ENCODE measurements at places on chromosomes 3 and 15.

DNA sequence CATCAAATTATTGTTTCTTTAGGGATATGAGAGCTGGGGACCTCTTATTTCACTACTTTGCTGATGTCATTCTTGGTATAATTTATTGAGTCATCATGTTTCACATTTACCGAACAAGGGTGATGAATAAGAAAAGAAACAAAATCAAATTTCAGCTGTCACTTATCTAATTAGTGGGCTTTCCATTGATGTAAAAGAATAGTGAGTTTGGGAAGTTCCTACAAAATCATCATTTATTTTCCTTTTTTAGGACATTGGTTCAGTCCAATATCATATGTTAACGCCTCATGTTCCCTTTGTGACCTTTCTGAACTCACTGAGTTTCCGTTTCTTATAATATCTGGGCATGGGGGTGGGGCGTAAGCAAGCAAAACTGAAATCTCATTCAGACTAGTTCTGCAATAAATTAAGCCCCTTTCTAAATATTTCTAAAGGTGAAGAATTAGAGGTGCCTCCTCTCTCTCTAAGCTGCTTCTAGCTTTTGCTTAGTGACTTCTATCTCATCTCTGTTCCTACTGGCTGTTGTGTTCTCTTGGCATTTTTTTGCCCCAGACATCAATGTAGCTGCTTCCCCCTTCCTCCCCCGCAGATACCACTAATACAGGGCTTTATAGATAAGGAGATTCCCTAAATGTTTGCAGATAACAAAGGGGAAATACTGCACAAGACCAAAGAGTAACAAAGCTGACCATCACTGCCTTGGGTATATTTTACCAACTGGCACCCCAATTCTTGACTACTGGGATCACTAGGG is 238.0 kb upstream of the CTNNB1 start:
- DNase-seq, result no peak

GRCh38 chr3:123026565-123027291 is 835 bp downstream of the SEMA5B start:
- peak; percentile 56 for DNase-seq

GRCh38 chr3:60708191-60708975 is 542.9 kb downstream of the FHIT start:
- DNase-seq, result no peak

- no peak for DNase-seq
Measured at GRCh38 chr15:99211926-99212325, 37.5 kb downstream of the TTC23 start.

- DNase-seq, result no peak
Measured at GRCh38 chr3:184564685-184565385, 3.2 kb downstream of the EPHB3 start.

Data from HuH-7 (cell line).